ENCODE measurements at places on chromosomes 2 and 18.

GRCh38 chr2:170455617-170456426 lies 259.3 kb upstream of the SP5 start:
- no peak for DNase-seq

- no peak for DNase-seq
Measured at GRCh38 chr2:124814968-124815745, 790.1 kb downstream of the CNTNAP5 start.

GRCh38 chr2:177314722-177315264 lies 50.3 kb upstream of the NFE2L2 start:
- DNase-seq, result no peak

DNA sequence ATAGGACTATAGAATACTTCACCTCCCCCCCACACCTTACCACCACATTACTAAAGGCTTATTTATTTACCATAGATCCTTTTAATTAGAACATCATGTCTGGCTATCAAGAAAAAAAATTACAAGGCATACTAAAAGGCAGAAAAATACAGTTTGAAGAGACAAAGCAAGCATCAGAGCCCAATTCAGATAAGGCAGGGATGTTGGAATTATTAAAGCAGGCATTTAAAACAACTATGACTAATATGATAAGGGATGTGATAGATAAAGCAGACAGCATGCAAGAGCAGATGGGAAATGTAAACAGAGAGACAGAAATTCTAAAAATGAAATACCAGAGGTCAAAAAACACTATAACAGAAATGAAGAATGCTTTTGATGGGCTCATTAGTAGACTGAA lies 55.4 kb upstream of the SMIM21 start:
- DNase-seq, result no peak

DNA sequence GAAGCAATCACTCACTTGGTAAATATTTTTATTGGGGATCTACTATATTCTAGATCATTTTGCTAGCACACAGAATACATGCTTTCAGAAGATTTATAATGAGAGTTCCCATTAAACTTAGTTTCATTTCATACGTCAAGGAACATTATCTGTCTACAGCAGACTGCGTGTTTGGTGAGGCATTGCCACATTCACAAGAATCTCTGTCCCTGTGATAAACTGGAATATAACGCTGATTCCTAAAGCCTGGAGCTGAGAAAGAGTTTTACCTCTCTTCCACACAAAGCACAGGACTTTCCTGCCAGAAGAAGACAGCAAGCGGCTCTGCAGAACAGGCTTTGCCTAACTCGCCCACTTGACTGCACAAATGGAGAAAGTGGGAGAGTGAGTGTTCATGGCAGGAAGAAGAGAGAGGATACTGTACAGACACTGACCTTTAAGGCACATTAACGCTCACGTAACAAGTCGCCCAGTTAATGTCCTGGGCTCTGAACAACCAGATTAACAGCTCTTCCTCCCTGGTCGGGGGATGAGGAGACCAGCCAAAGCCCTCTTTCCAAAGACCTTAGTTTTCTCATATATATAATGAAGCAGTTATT lies 356.2 kb downstream of the GPD2 start:
- DNase-seq, result no peak
